ENCODE measurements at places on chromosomes 6 and 20. TPM values are rescaled to one million over a fixed set of nuclear protein-coding genes. Genes with fewer than 3 reads are reported as not detected.

- no peaks in the 10 kb centered on the region for H3K27me3 ChIP-seq
- H3K36me3 ChIP-seq = peaks cover 18% of the 10 kb centered on the region
- no peak overlapping the region for H3K27ac ChIP-seq
- no peak for DNase-seq
- H3K4me1 ChIP-seq = no peaks in the 10 kb centered on the region
Measured at GRCh38 chr20:13526551-13526950, 112.2 kb downstream of the TASP1 start.

- H3K27ac ChIP-seq = peak overlapping the region; percentile 78
- H3K36me3 ChIP-seq = no peaks in the 10 kb centered on the region
- no peak overlapping the region for H3K4me3 ChIP-seq
- H3K27me3 ChIP-seq = no peaks in the 10 kb centered on the region
- DNase-seq = no peak
- peaks cover 46% of the 10 kb centered on the region for H3K4me1 ChIP-seq
Measured at GRCh38 chr6:71480577-71480976, 192.0 kb downstream of the OGFRL1 start.

- no peak for DNase-seq
- no peaks in the 10 kb centered on the region for H3K4me1 ChIP-seq
Measured at GRCh38 chr6:104954190-104954797, 2.6 kb upstream of the LIN28B start.

GRCh38 chr20:24235296-24236175 is 233.9 kb upstream of the SYNDIG1 start:
- H3K4me1 ChIP-seq = no peaks in the 10 kb centered on the region
- DNase-seq = no peak
- no peak overlapping the region for H3K4me3 ChIP-seq
- no peak overlapping the region for H3K27ac ChIP-seq
- H3K36me3 ChIP-seq = no peaks in the 10 kb centered on the region

Gene PTGIS
- 42.1 TPM for total RNA-seq

Data from upper lobe of right lung (tissue), 1 donor.